Stomach (tissue), 19 donors: ENCODE measurements at places on chromosomes 12 and 14. TPM values are rescaled to one million over a fixed set of nuclear protein-coding genes. Genes with fewer than 3 reads are reported as not detected.

- DNase-seq: no peak
Observed at GRCh38 chr14:71803539-71804260, 128.5 kb upstream of the RGS6 start.

DNA sequence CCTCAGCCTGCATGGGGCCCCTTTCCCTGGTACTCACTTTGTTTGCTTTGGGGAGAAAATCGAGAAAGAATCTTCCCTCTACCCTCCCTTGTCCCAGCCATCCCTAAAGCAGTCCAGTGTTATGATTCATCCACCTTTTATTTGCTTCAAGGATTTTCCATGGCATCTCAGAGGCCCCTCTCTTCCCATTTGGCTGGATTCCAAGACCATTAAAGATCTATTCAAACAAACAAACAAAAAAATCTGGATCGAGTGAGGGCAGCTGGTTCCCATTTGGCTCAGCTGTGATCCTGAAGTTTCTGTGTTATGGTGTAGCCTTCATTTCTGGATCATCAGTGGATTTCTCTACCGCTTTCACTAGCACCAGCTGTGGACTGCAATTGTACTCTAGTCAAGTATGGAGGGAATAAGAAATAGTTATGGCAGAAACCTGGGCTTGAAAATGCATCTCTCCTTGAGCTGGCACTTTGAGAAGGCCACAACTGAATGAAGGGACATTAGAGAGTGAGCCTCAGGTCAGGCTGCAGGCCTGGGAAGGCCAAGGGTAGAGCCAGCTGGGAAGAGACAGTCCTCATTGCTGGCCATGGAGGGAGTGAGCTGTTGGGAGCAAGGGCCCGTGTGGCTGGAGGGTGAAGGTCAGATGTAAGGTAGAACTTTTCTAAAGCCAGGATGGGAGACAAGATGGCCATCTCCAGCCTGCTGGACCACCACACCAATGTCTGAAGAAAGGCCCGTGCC lies 13.7 kb downstream of the KRT71 start:
- peak; percentile 64 for DNase-seq

- no peak for DNase-seq
Observed at GRCh38 chr12:11545484-11546330, 103.8 kb upstream of the ETV6 start.

GRCh38 chr12:66742508-66743367 lies 63.9 kb upstream of the GRIP1 start:
- no peak for DNase-seq

DNA sequence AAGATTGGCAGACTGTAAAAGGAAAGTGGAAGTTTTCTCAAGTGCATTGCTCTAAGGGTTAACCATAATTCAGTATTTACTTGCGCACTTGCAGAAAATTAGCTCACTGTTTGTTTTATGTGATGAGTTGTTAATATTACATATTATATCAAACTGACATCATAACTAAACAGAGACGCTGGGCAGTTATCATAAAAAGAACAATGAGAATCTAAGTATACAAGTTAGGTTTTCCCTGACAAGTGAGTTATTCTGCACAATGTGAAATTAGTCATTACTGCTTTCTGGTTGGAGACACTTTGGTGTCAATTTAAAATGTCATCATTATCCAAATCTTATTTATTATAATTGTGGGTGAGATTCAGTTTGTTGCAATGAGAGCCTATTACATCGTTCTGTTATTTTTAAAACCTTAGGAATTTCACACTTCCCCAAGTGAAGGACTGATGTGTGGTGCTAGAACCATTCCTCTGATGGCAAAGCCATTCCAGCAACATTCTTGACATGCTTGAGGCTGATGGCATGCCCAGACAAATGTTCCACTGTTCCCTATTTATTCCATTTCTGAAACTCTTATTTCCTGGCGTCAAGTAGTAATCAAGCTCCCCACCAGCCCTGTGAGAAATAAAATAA lies 90.1 kb upstream of the FLRT2 start:
- DNase-seq: no peak

- DNase-seq: peak; percentile 79
Observed at GRCh38 chr12:93819050-93819491, 141.9 kb downstream of the CRADD start.

DNA sequence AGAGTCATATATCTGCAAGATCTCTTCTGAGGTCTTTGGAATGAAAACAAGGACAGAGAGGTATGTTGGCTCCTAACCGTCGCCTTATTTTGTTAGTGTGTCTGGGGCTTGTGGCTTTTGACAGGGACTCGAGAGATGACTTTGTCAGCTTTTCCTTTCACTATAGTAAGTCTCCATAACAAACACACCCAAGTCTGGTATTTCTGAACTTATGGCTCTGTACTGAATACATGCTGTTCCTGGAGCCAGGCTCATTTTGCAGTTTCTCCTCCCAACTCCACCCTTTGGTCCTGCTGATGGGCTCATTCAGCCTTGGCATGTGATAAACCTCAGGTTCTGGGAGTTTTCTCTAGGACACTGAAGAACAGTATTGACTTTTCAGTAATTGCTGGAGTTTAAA lies 27.7 kb upstream of the TMED10 start:
- DNase-seq: no peak

DNA sequence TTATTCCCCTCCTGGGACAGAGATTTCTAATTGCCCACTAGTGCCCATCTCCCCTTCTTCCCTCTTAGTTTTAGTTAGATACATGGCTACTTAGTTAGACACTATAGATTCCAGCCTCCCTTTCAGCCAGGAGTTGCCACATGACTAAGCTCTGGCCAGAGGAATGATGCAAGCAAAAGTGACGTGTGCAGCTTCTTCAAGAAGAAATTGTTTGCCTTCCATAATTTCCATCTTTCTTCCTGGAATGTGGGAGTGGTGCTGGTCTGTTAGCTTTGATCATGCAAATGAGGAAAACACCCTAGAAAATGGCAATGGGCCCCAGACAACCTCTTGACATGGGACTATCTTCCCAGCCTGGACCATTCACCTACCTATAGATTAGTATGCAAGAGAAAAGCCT lies 21.4 kb downstream of the CCDC177 start:
- peak; percentile 20 for DNase-seq

GRCh38 chr12:109736552-109737108 lies 23.0 kb downstream of the FAM222A start:
- peak; percentile 25 for DNase-seq

- DNase-seq: no peak
Observed at GRCh38 chr14:67467134-67467533, 21.4 kb downstream of the TMEM229B start.

GRCh38 chr14:20614038-20614840 lies 23.1 kb upstream of the RNASE12 start:
- no peak for DNase-seq

- DNase-seq: no peak
Observed at GRCh38 chr12:770479-770878, 18.1 kb downstream of the WNK1 start.

- peak; percentile 48 for DNase-seq
Observed at GRCh38 chr12:54549774-54550451, 512 bp downstream of the PDE1B start.

DNA sequence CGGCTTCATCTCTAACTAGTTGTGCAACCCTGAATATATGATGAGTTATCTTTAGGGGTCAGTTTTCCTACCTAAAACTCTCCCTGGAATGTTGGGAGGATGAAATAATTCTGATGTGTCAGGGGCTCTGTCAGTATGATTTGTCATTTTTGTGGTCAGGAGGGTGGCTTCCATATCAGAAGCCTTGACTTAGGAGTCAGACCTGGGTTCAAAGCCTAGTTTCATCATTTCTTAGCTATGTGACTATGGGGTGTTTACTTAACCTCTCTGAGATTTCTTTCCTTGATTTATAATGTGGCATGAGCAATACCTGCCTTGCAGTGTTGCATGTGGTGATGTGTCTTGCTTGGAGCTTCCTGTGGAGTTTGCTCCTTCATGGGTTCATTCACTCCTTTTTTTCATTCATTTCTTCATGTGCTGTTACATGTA lies 146.8 kb downstream of the CHST11 start:
- no peak for DNase-seq

GRCh38 chr12:67099858-67100257 lies 169.3 kb upstream of the CAND1 start:
- DNase-seq: no peak

DNA sequence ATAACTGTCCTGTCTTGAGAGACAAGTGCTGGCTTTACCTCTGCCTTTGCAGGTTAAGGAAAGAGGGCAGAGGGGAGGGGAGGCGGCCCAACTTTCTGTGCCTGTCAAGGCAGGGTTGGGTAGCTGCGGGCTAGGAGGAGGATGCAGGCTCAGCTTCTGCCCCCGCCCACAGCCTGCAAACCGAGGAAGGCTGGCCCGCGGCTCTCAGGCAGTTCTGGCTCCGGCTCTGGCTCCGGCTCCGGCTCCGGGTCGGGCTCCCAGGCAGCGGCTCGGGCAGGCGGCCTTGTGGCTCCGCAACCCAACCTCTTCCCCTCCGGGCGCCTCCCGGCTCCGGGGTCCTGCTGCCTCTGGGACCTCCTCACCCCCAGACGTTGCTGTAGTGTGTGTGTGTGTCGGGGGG lies 92.9 kb downstream of the TMEM30B start:
- no peak for DNase-seq

DNA sequence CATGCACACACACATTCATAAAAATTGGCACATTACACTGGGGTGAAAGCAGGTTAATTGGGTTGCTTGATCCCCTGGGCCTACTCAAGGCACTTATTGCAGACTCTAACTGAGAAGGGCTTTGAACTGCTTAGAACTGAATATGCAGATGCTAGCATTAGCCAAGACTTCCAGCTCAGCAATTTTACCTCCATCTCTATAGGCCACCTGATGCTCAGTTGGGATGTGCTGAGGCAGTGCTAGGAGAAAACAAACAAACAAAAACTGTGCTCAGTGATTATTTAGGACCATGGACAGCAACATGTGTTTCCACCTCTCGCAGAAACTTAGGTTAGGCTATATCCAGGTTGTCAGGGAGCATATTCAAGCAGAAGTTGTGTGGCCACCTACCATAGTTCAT lies 124.8 kb upstream of the WSCD2 start:
- DNase-seq: peak; percentile 31

DNA sequence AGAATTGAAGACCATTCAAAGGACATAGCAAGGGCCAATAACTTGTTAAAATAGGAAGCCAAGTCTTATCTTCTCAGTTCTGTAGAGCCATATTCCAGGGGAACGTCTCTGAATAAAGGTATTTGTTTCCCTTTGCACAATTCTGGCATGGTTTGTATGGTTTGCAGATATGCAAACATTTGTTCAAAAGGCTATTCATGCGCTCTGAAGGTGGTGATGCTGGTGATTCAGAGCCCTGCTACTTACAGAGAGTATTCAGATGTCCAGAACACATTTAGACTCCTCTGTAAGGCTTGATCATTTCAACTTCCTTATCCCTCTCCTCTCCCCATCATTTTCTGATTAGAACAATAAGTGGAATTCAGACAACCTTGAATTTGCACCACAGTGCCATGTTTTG lies 35.9 kb downstream of the SLC4A8 start:
- no peak for DNase-seq

GRCh38 chr12:88893801-88894200 lies 313.5 kb upstream of the KITLG start:
- no peak for DNase-seq

DNA sequence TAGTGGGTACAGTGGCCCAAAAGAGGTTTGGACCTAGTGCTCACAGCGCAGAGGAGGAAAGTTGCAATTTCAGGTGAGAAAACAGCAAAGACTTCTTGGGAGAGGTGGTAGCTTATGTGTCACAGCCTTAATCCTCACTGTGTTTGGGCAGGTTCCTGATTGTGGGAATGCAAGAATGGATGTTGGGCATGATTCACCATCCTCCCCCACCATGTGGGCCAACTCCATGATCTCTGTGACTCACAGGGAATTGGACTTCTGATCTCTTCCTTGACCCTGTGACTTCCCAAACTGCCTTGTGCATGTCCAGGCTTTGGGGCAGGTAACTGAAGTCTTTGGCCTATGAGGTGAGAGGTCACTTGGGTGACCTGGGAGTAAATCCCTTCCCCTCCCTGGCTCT lies 1.8 kb upstream of the CHST11 start:
- no peak for DNase-seq

DNA sequence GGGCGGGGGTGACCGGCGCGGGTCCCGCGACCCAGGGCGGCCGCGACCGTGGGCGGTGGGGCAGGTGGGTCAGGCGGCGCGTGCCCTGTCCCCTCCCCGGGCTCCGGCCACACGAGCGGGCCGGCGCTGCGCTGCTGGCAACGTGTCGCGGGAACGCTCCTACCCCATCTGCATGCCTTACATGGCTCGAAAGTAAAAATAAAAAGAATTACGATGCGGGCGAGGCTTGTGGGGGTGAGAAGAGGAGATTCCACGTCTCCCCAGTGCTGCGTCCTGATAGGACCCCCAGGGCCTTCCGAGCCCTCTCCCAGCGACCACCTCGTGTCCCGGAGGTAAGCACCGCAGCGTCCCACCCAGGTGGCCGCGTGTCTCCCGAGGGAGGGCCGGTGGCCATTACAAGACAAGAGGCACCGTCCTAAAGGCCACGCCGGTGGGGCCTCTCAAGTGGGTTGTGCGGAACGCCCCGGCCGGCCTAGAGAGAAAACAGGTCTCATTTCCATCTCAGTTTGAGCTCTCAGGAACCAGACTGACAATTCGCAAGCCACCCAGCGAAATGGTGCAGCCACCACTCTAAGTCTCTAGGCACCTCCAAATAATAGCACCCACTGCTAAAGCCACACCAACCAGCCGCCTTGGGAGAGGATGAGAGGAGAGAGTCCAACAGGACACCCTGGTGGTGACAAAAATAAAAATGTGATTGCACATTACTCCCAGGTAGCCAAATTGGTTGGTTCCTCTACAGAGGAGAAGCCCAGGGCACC lies 612 bp upstream of the FOXN3 start:
- peak; percentile 79 for DNase-seq

- peak; percentile 31 for DNase-seq
Observed at GRCh38 chr12:48717252-48717695, 767 bp upstream of the CCNT1 start.

GRCh38 chr14:70924521-70924920 lies 17.3 kb downstream of the PCNX1 start:
- no peak for DNase-seq

GRCh38 chr12:79635676-79636075 lies 55.1 kb downstream of the PAWR start:
- no peak for DNase-seq

GRCh38 chr14:101884089-101884933 lies 80.1 kb upstream of the DYNC1H1 start:
- DNase-seq: no peak

MAX gene
- total RNA-seq: 21.4 TPM

PPM1A gene
- 35.9 TPM for total RNA-seq

CLEC6A gene
- total RNA-seq: not detected

TEDC1 gene
- total RNA-seq: 167 TPM

KLHL33 gene
- total RNA-seq: under 0.01 TPM

OVCH1 gene
- 0.18 TPM for total RNA-seq

SLC16A7 gene
- 84.3 TPM for total RNA-seq

BATF gene
- total RNA-seq: 1.3 TPM

TCL1A gene
- total RNA-seq: not detected

AHNAK2 gene
- 117 TPM for total RNA-seq

CSRNP2 gene
- 12.5 TPM for total RNA-seq
